NCI-H510A treated with DMSO at 0.1 percent for 48 hours (cell line): ENCODE measurements at places on chromosomes 7 and 10.
A peak's percentile ranks its signal among the peaks of the same experiment; 100 is the strongest.

GRCh38 chr7:102272075-102272916, 14.4 kb upstream of the SH2B2 start:
- peak; percentile 16 for DNase-seq

GRCh38 chr7:79334841-79335240, 118.6 kb downstream of the MAGI2 start:
- DNase-seq = no peak

DNA sequence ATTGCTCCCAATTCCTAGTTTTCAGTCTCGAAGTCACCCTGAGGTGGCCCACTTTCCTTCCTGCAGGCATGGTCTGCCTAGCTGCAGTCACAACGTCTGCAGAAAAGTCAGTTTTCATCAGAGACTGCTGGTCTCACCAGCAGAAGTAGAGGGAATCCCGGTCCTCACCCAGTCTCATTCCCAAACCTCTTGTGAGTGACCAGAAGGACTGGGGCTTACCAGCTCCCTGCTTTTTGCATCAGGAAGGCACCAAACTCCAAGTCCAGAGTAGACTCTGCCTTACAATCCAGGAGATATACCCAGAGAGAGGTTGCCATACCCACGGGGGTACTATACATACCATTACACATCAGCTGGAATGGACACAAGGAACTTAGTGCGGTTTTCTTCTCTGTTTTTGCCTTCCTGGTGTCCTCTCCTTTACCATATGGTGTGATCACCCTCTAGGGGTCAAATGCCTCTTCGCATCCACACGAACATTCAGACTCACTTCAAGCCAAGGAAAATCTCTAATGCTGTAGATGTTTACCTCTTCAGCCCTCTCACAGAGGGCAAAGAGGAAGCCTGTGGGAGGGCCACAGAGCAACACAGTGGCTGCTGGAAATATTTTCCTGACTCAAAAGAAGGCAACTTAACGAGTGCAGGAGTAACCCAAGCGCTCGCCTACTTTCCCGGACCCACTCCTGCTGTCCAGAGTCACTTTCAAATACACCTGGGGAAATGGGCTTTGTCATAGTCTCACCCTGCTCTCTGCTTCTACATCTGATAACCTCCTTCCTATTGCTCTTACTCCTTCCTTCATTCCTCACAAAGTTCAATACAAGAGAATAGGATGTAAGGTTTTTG, 220.9 kb downstream of the C7orf25 start:
- DNase-seq = no peak

DNA sequence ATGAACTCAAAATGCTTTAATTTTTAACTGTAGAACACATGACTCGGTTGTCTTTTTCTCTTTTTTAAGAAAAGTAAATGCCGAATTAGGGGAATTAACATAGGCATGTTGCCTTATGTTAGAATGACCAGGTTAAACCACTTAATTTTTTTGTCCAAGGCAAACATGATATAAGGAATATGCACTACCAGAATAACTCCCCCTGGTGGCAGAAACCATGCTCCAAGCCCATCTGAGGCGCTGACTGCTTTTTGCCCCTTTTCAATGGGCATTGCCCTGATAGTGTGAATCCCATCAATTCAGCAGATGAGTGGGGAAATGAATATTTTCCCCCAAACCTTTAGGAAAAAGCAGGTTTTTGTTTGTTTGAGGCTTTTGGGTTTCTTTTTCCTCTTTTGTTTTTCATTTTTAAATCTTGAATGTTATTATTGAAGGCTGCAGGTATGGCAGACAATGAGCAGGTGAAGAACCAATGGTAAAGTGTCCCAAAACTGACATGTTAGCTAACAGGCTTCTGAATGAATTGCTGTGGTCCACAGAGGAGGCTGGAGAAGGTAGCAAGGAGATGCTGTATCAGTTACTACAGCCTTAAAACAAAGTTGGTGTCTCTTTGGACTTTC, 284.3 kb downstream of the SORCS3 start:
- DNase-seq = peak; percentile 1

GRCh38 chr7:10075866-10076265, 897.8 kb upstream of the PHF14 start:
- DNase-seq = no peak

- no peak for DNase-seq
Observed at GRCh38 chr10:14889318-14889717, 10.7 kb downstream of the SUV39H2 start.

DNA sequence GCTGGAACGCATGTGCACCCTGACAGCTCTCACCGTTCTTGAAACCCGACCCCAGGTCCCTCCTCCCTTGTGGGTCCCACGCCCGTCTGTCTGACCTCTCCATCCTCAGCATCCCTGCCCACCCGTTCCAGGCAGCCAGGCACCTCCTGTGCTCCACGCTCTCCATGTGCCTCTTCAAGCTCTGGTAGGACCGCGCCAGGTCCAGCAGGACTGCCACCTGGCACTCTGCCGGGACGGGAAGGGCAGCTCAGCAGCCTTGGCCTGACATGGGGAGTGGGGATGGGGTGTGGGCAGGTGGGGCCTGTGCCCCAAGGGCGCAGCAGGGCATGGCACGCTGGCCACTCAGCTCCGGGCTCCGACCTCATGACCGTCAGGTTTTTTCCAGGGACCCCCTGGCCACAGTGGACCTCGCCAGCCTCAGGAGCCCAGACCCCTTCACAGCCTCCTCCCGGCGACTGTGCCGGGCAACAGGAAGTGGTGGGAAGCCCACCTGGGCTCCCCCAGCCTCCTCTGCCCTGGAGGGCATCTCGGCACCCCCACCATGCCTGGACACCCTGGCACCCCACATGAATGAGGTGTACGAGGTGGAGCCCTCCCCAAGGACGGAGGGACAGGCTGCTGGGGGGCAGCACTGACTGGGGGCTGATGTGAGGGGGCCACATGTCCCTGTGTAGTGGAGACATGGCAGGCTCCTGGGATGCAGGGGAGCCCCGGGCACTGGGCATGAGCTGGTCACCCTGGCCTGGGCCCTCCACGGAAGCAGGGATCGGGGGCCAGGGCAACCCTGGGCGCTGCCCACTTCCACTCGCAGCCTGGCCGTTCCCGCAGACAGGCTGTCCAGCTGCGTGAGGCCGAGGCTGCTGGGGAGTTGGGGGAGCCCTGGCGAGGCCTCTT, 25.1 kb upstream of the NKX6-2 start:
- no peak for DNase-seq

- no peak for DNase-seq
Observed at GRCh38 chr7:45182856-45183710, 25.5 kb downstream of the RAMP3 start.

- peak; percentile 100 for DNase-seq
Observed at GRCh38 chr10:110567201-110568054, at the start of gene SMC3. TSS of gene SMC3 (plus strand) at chr10:110567695. CDS start at chr10:110567817, 122 bp downstream.

DNA sequence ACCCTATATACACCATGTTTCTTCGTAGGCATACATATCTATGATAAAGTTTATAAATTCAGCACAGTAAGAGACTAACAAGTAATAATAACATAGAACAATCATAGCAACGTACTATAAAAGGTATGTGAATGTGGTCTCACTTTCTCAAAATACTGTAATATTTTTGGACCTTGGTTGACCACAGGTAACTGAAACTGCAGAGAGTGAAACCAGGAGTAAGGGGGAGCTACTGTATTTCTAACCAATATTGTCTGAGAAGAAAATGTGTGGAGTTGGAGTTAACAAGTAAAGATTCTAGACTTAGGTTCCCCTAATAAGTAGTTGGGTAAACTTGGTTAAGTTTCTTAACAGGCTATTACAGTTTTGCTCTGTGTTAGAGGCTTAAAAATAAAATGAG, 72.1 kb downstream of the GNAI1 start:
- DNase-seq = no peak

DNA sequence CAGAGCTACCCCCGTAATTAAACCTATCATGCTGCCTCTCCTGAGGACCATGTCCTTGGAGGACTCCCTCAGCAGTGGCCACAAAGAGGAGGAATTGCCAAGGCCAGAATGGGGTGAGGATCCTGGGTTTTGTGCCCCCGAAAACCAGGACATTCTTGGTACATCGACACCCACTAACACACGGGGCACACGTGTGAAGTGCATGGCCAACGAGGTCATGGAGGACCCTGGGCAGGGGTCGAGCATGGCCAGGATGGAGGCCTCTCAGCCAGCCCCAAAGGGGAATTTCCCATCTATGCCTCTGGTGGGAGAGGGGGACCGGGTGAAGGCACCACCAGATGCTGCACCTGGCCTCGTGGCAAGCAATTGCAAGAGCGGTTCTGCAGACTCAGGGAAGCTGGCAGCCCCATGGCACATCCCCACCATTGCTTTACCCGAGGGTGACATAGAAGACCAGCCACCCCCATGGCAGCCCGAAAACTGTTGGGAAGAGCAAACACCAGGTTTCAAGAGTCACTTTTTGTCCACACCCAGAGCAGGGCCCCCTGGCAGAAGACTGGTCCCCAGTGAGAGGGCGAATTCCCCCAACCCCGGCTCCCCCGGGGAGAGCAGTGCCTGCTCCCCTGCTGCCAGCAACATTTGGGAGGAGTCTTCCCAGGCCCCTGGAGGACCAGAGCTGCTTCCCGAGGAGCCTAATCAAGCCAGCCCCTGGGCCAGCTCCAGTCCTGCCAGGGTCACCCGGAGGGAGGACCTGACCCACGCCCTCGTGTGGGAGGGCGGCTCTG, 26.4 kb downstream of the C10orf71 start:
- no peak for DNase-seq

DNA sequence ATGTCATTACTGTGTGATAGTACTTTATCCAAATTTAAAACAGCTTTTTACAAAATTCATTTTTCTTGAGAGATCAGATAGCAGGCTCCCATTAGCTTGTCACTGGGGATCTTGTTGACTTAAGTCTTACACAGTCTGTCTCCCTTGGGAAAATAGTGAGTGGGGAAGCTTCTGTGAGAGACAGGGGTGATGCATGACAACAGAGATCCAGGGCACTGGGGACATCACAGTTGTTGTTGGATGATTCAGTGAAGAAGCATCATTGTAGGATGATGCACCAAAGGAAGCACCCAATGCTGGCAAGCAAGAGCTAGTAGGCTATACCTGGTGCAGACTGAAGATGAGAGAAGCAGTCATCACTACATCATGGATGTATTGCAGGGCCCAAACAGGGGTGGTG, 284.7 kb downstream of the HDAC9 start:
- DNase-seq = no peak

- DNase-seq = peak; percentile 24
Observed at GRCh38 chr10:71888623-71889387, 37.8 kb upstream of the PSAP start.

- no peak for DNase-seq
Observed at GRCh38 chr10:72687035-72687434, 4.9 kb upstream of the MCU start.
